Right lobe of liver (tissue), 6 donors: ENCODE measurements at places on chromosomes 5 and 9.

DNA sequence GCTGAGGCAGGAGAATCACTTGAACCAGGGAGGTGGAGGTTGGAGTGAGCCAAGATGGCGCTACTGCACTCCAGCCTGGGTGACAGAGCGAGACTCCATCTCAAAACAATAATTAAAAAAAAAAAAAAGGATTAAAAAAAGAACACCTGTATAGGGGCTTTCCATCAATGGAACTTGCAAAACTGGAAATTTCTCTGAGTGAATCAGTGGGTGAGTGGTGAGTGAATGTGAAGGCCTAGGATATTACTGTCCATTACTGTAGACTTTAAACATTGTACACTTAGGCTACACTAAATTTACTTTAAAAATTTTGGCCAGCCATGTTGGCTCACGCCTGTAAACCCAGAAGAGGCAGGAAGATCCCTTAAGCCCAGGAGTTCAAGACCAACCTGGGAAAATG, 5.7 kb upstream of the RARS1 start:
- DNase-seq, result no peak

DNA sequence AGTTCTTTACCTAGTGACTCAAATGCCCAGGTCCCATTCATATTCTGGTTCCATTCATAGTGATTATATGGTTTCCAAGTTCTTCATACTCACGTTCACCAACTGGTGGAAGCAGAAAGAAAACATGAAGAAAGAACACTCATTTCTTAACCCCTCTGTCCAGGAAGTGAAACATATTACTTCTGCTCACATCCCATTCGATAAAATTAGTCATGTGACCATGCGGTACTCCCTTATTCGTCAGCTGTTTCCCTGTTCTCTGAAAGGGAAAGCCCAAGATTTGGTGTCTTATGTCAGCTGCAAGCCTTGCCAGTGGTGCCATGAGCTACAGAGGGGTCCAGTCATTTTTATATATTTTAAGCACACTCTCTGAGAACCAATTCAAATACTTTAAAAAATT, 387.0 kb upstream of the DMAC1 start:
- DNase-seq, result no peak

DNA sequence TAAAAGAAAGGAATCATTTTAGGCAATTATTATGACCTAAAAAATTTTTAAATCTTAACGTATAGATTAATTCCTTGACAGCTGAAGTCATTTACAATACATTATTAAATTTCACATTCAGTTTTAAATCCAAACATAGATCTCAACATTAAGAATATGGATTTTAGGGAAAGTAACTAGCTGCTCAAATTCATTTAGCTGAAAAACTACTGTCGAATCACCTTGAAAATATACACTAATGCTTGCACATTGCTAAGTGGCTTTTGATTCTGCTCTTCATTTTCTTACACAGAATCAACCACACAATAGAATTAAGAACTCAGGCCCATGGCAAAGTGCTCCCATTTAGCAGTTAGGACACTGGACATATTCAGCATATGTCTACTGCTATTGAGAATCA, 454.2 kb downstream of the RAB3C start:
- no peak for DNase-seq

GRCh38 chr9:111871499-111871855, 25.1 kb upstream of the UGCG start:
- DNase-seq, result no peak

DNA sequence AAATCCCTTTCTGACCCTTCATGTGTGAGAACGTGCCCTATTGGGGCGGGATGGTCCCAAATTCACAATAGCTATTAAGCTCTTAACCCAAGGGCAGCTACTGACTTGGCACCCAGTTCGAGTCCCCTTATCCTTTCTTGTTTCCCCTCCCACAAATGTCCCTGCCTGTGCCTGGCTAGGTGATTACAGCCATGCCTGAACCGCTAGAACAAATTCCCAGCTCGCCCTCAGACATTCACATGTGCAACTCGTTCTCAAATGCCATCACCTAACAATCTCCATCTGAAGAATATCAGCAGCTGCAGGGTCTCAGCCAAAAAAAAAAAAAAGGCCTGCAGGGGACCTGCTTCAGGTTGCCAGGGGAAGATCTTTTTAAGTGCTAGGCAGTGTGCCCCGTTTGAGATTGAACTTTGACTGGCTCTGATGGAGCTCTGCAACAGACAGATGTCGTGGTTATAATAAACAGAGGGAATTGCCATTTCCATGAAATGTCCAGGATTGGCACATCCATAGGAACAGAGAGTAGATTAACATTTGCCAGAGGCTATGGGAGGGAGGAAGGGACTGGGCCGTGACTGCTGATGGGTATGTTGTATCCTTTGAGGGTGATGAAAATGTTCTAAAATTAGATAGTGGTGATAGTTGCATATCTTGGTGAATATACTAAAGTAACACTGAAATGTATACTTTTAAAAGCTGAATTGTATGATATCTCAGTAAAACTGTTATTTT, 347.2 kb upstream of the WWC1 start:
- no peak for DNase-seq

GRCh38 chr9:90830977-90831376, 29.4 kb downstream of the SYK start:
- DNase-seq, result no peak

GRCh38 chr9:78121488-78121887, 89.9 kb upstream of the GNAQ start:
- DNase-seq, result peak; percentile 65

- no peak for DNase-seq
Observed at GRCh38 chr5:98763001-98763630, 10.3 kb upstream of the RGMB start.

DNA sequence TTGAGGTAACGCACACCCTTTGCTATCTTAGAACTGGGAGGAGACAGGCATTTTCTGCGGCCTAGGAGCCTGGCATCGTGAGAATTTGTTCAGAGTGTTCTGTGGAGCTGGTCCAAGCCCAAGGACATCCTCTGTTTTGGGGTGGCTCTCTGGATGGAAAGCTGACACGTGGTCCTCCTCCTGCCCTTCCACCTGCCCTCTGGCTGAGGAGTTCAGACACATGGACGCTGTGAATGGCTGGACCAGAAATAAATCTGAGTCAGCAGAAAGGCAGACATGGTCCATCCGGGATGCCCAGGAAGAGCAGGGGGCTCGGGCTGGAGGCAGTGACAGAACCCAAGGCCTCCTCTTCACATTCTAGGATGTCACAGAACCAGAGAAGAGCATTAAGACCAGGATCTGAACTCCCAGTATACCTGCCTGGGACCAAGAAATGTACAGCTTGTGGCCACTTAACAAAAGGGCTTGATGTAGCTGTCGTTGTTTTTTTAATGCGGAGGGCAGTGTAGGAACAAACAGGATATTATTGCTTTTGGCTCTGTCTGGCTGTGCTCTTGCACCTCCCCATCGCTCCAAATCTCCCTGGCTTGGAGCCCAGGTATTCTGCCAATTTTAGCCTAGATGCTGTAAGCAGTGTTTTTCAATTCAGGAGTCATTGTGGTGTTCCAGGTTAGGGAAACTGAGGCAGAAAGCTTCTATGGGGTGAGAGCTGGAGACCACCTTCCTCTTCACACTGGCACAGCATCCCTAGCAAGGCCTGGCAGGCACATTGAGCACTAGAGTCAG, 2.4 kb downstream of the CKMT2 start:
- DNase-seq, result no peak

DNA sequence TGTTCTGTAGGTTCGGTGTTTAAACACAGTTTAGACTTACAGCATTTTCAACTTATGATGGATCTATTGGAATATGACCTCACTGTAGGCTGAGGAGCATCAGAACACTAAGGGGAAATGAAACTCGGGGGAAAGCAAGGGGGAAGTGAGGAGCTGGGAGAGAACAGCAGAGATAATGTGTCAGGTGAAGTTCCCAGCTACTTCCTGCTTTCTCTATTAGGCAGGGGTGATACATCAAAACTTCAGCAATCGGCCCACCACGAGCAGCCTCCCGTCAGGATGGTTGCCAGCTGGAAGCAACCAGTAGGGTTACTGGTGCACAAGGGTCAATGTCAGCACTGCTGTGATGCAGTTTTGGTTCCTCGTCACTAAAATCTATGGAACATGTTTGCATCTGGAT, 34.3 kb downstream of the FAT2 start:
- no peak for DNase-seq

DNA sequence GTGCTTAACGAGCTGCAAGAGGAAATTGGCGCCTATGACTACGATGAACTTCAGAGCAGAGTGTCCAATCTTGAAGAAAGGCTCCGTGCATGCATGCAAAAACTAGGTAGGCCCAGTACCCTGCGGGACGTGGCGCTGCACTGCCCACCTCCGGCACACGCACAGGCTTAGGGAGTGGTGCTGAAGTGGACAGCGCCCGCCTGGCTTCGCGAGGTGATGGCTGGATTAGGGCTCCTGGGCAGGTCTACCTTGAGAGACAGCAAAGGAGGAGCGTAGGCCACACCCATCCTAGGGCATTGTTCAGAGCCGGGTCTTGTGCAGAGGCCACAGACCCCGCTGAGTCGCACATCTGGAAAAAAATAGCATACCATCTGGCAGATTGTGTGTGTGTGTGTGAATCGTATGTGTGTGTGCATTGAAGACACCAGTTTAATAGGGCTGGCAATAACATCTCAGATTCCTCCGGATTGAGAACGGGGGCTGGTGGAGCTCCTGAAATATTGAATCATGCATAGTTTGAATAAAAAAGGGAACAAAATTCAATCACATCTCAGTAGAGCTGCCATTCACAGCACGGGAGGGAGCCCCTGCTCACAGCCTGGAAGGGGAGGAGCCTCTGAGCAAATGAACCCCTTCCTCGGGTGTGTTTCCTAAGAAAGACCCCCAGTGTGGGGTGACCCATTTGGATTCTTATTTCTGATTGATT, 11.1 kb downstream of the OLFM1 start:
- no peak for DNase-seq

DNA sequence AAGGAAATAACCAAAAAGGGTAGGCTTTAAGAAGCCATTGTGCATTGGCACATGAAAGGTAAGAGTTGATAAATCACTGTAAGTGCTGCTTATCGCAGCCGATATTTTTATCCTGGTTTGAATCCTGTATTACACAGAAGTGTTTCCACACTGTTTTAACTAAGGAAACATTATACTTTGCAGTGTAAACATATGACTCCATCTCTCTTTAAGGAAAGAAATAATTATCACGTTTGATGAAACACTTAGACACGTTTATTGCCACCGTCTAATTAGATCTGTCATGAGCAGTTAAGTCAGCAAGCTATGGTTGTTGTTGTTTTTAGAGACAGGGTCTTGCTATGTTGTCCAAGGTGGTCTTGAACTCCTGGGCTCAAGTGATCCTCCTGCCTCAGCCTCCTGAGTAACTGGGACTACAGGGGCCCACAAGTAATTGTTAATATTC, 85.7 kb upstream of the TNFAIP8 start:
- no peak for DNase-seq

DNA sequence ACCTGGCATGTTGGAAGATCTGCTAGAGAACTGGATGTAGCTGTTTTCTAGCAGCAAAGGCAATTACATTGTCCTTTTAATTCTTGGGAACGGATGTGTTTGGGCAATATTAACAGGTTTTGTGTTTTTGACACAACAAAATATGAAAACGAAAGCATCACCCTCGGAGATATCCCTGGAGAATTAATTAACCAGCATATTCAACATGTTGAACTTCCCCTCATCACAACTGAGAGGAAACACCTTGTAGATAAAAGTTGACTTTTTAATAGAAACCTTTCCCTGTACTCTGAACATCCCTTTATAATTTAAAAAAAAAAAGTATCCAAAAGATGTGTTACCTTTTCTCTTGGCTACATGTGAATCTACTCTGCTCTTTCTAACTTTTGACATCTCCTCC, 13.0 kb downstream of the SEMA6A start:
- no peak for DNase-seq
